ENCODE measurements at places on chromosomes 16 and 17. TPM values are rescaled to one million over a fixed set of nuclear protein-coding genes. Genes with fewer than 3 reads are reported as not detected.
A peak's percentile ranks its signal among the peaks of the same experiment; 100 is the strongest.

DNA sequence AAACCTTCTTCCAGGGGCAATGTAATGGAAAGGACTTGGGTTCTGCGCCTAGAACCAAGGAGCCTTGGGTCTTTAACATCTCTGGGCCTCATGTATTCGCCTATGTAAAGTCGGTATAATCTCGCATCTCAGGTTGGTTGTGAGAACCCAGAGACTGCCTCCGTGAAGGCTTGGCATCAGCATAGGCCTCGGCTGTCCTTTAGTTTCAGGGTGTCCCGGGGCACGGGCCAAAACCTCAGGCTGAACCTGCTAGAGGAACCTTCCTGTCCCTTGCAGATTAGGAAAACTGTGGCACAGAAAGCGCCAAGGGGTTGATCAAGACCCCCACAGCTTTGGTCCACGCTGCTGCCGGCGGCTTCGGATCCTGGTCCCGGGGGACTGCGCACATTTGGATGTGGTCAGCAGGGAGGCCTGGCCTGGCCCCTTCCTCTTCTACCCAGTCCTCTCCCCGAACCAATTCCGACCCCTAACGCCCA is 772 bp upstream of the PHAF1 start:
- DNase-seq: no peak

The PTX4 gene
- total RNA-seq: not detected

The MYH8 gene
- total RNA-seq: 0.27 TPM

The P2RX5 gene
- total RNA-seq: 3.5 TPM

The BEAN1 gene
- 5.3 TPM for total RNA-seq

- DNase-seq: no peak
Observed at GRCh38 chr17:39659279-39660010, 5.7 kb upstream of the TCAP start.

- DNase-seq: no peak
Observed at GRCh38 chr16:83762141-83762991, 45.4 kb upstream of the HSBP1 start.

The CACNG5 gene
- 14.7 TPM for total RNA-seq

GRCh38 chr17:1746975-1747543 is 4.4 kb downstream of the SERPINF2 start:
- DNase-seq: peak; percentile 31

DNA sequence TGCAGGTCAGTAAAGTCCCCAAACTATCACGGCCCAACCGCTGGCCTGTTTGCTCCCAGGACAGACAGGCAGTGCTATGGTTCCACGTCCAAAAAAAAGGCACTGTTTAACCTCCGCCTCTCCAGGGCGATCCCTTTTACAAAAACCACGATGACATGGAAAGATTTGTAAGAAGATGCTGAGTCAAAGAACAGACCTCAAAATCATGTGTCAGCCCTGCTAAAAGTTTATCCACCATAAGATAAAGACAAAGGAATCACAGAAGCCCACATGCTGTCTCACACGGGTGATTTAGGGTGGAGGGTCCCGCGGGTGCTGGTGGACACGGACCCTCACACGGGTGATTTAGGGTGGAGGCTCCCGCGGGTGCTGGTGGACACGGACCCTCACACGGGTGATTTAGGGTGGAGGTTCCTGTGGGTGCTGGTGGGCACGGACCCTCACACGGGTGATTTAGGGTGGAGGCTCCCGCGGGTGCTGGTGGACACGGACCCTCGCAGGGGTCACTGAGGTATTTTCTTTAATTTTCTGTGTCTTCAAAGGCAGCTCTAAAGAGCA is 117.2 kb upstream of the METRNL start:
- DNase-seq: no peak

- no peak for DNase-seq
Observed at GRCh38 chr16:81676066-81676882, 102.8 kb upstream of the PLCG2 start.

DNA sequence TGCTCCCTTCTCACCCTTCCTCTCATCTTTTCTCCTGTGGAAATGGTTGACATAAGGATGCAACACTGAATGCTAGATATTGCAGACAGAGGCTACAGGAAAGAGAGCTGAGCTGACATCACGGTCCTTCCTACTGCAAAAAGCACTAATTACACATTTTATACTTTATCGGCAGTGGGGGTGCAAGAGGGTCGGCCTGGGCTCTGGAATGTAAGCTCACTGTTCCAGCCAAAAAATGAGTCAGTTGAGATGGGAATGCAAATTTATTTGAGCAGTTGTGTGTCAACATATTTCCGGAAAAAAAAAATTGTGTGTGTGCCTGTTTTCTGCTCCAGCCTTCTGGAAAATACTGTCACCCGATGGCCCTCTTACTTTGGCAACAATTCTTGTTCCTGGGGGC is 14.1 kb upstream of the MRTFB start:
- DNase-seq: no peak

DNA sequence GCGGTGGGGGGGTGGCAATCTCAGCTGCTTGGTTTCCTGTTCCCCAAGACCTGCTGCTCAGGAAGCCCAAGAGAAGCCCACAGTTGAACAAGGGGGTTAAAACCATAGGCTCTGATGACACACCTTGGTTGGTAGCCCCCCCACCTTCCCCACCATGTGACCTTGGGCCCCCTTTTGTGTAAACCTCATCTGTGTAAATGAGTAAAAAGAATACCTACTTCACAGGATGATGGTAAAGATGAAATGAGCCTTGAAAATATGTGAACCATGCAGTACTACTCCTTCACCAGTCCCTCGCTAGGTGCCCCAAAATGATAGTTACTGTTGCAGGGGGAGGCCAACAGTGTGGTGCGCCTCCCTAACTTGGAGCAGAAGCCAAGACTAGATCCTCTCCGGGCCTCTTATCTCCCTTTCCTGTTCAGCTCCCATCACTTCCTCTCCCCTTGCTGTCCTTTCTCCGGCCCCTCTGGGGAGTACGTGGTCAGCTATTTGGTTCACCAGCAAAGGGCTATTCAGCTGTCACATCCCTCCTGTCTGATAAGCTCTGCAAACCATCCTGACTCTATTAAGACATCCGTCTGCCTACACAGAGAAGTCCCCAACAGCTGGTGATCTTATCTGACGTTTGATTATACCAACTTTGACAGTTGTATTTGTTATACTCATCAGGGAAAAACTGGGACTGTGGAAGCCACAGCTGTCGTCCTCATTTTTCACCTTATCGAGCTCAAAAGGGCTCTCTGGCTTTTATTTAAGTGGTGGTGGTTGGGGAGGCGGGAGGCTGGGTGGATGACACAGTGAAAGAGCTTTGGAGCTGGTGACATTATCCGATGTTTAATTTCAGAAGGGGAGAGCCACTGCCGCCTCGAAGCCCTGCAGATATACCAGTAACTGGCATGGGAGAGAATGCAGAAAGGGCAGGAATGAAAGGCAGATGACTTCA is 19.9 kb downstream of the DCAKD start:
- no peak for DNase-seq

- no peak for DNase-seq
Observed at GRCh38 chr17:44989552-44990138, 21.5 kb upstream of the C1QL1 start.

DNA sequence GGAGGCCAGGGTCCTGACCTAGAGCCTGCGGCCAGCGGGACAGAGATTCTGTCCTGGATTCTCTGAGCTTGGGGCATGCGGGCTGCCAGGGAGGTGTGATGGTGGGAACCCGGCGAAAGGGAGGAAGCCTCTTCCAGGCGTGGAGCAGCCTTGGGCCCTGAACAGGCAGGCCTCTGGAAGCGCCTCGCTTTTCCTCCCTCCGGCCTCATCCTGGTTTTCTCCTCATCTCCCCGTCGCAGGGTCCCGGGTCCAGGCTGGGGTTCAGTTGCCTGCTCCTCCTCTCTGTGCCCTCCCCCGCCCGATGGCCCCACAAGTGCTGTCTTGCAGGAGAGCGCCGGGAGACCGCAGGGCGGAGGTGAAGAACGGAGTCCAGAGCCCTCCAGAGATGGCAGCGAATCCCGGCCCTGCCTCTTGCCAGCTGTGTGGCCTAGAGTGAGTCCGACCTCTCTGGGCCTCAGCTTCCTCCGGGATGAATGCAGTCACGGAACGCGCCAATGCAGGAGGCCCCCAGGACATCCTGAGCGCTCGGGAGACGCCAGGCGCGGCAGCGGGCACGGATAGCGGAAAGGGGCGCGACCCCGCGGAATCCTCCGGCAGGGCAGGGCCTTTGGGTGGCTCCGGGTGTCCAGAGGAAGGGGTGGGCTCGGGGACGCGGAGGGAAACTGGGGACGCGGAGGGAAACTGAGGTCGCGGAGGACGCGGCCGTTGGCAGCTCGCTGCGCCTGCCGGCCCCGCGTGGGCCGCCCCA is 553 bp upstream of the RAB11FIP4 start:
- DNase-seq: peak; percentile 39

The ADAP2 gene
- 8.3 TPM for total RNA-seq

GRCh38 chr16:84460406-84461028 is 43.9 kb downstream of the MEAK7 start:
- no peak for DNase-seq

GRCh38 chr17:27968206-27968732 is 74.2 kb upstream of the NLK start:
- DNase-seq: no peak

The NOG gene
- total RNA-seq: 6.9 TPM

GRCh38 chr17:69300222-69300621 is 26.7 kb downstream of the ABCA5 start:
- no peak for DNase-seq

- no peak for DNase-seq
Observed at GRCh38 chr17:44628243-44629188, 27.8 kb upstream of the MEIOC start.

The PYY gene
- not detected for total RNA-seq

The PRKCB gene
- 109 TPM for total RNA-seq

GRCh38 chr17:67482764-67483163 is 105.7 kb downstream of the PITPNC1 start:
- no peak for DNase-seq

The TMEM92 gene
- total RNA-seq: not detected

The CTDNEP1 gene
- 35.8 TPM for total RNA-seq

DNA sequence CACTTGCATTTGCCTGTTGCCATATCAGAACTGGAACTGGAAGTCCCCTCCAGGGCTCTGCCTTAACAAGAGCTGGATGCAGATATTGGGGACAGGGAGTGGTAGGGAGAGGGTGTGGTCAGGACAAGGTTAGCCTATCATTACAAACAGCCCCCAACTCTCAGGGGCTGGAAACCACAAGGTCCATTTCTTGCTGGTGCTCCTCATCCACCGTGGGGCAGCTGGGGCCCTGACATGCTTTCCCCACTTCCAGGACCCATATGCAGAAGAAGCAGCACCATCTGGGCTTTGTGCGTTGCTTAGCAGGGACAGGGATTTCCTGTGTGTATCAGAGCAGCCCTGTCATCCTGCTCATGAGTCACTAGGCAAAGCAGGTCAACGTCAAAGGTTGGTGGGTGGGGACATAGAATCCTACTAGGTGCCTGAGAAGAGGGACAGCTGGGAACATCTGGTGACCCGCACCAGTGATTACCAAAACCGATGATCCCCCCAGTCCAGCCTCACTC is 26.9 kb downstream of the RGS9 start:
- DNase-seq: no peak

DNA sequence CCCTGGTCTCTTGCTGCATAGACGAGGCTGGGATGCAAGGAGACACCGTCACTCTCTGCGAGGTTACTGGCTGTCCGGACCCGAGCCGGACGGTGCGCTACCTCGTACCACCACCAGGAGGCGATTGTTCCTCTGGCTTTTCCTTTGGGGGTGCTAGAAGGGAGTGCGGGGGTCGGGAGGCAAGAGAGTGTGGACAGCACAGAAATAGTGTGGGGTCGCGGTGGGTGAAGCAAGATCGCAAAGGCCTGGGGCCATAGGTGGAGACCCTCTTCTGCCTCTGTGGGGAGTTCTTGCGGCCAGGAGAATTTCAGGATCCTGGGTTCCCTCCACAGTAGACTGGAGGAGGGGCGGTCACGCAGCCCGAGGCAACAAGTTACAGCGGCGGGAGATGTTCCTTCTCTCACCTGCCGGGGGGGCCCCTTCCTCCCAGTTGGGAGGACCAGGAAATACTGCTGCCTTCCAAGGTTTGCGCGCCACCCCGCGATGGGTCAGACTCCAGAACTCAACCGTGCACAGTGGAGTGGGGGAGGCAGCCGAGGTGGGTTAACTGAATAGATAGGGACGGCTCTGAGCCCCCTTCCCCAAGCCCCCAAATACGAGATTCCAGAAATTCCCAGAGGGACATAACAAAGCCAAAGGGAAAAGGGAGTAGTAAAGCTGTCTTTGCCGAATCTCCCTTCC is 6.9 kb downstream of the PHOSPHO1 start:
- peak; percentile 22 for DNase-seq

DNA sequence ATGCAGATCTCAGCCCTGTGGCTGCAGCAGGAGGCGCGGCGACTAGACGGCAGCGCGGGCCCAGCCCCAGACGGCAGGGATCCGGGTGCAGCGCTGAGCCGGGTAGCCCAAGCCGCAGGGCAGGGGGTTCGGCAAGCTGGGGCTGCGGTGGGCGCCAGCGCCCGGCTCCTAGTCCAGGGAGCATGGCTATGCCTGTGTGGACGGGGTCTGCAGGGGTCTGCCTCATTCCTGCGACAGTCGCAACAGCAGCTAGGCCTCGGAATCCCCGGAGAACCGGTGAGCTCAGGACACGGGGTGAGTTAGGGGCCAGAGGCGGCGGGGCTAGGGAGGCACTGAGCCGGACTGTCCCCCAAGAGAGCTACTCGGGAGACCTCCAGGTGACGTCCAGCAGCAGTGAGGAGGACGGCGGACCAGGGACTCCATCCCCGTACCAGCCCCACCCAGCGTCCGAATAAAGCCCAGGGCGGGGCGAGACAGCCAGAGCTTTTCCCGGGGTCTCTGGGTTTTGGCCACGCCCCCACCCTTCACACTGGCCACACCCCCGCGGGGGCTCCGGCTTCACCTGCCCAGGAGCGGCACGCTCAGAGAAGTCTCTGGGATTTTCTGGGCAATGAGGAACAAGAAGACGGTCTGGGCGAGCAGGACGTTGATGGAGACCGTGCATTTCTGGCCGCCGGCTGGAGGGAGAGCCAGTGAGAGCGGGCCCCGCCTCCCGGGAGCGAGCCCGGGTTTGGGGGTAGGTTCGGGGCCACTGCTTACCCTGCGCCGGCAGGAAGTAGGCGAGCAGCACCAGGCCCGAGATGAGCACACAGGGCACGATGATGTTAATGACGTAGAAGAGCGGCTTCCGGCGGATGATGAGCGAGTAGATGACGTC is 1.1 kb downstream of the C17orf107 start:
- peak; percentile 50 for DNase-seq

GRCh38 chr16:9813665-9814064 is 368.6 kb downstream of the GRIN2A start:
- no peak for DNase-seq

The SAP30BP gene
- 39.2 TPM for total RNA-seq

DNA sequence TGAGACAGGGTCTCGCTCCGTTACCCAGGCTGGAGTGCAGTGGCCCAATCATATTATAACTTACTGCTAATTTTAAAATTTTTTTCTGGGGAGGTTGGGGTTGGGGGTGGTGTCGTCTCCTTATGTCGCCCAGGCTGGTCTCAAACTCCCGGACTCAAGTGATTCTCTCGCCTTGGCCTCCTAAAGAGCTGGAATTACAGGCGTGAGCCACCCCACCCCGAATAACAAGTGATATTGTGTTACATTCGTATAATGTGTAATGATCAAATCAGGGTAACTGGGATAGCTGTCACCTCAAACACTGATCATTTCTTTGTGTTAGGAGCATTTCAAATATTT is 16.2 kb upstream of the KPNA2 start:
- DNase-seq: no peak

All from cerebellum (tissue), 4 donors.